Natural killer cell treated with Interleukin-12 subunit alpha and Interleukin-12 subunit beta and Interleukin-15 and Interleukin-18, amount 100 ng/mL, for 72 hours (primary cell): ENCODE measurements at places on chromosomes 5 and 9. TPM values are rescaled to one million over a fixed set of nuclear protein-coding genes. Genes with fewer than 3 reads are reported as not detected.
A peak's percentile ranks its signal among the peaks of the same experiment; 100 is the strongest.

- no peak for DNase-seq
These were observed 24.4 kb upstream of the MROH2B start for GRCh38 chr5:41095324-41096101.

The FLT4 gene
- total RNA-seq = 0.26 TPM

The YTHDC2 gene
- 37.6 TPM for total RNA-seq

- peak; percentile 65 for DNase-seq
These were observed 89.0 kb upstream of the MAP1B start for GRCh38 chr5:72018143-72018803.

The ADGRV1 gene
- not detected for total RNA-seq

DNA sequence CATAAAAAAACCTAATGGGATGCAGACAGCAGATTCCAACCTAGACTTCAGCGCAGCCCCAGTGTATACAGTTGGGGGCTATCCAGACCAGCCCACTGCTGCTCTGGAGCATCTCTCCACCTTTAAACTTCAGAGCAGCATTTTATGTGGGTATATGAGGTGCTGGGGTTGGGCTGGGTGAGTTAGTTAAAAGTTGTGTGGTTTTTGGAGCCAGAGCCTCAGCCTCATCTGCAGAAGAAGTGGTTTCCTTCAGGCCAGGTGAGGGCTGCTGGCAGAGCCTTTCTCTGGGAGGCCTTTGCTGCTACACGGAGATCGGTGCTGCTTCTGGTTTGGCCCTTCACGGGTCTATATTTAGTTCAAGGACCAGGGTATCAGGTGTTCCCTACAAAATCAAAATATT is 228.3 kb downstream of the PDZD2 start:
- DNase-seq = no peak

The FBP1 gene
- 4.9 TPM for total RNA-seq

The MAMDC4 gene
- total RNA-seq = 17.2 TPM

- DNase-seq = no peak
These were observed 30.7 kb upstream of the GPX3 start for GRCh38 chr5:150989695-150990094.

DNA sequence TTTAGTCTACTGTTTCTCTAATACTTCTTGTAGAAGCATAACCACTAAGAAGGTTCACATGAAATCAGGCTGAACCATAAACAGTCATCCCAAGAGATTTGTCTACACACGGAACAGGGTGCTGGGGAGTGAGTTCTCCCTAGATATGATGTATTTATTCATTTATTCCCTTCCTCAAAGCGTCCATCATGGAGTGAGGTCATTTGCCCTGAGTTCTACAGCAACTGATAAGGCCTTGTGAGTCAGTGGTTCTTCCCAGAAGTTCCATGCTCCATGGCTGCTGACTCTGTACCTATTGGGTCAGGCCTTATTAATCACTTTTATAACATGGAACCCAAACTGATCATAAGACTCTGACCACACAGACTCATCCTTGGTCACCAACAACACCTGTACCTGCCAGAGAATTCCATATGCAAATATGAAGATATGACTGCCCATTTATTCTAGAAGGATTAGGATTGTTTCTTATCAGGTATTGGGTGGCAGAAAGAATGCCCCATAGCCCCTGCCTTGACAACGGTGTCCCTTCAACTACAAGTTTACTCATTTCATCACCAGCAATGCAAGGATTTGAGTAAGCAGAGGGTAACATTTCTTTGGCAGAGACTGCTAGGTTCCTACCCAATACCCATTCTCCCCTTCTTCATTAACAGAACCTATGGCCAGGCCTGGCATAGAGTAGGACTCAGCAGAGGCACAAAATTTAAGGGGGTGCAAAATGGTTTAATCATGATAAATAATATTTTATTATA is 118.1 kb downstream of the LHFPL2 start:
- DNase-seq = no peak

The RASGEF1C gene
- total RNA-seq = not detected

GRCh38 chr9:121527371-121527770 is 27.7 kb upstream of the GGTA1 start:
- no peak for DNase-seq

DNA sequence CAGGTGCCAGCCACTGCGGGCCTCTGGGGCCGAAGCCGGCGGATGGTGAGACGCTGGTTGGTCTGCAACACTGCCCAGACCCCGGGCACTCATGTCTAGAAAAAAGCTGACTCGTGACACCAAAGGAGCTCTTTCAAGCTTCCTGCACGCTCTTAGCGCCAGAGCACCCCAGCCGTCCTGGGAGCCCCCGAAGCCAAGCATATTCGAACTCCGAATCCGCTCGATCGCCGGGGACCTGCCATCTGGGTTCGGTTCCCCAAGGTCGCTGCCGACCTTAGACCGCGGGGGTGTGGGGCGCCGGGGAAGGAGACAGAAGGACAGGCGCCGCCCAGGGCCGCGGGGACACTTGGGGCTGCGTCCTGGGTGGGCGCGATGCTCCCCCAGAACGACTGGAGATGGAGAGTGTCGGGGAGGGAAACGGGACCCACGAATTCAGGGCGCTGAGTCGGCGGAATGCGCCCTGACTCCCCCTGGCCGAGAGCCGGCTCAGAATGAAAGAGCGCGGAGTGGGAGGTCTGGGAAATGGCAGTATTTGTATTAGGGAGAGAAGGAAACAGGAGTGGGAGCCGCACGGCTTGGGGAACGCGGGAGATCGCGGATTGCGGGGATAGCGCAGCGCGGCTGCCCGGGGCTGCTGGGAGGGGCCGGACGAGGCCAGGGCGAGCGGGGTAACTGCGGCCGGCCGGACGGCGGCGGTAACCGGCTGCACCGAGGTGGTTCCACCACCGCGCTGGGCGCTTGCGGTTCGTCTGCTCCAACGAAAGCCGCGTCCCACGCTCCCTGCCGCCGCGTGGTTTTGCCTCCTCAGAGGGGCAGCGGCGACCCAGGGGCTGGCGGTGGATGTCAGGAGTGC is 20.1 kb upstream of the MARCHF6 start:
- DNase-seq = no peak

- DNase-seq = no peak
These were observed 143.4 kb downstream of the MYO10 start for GRCh38 chr5:16792598-16793275.

DNA sequence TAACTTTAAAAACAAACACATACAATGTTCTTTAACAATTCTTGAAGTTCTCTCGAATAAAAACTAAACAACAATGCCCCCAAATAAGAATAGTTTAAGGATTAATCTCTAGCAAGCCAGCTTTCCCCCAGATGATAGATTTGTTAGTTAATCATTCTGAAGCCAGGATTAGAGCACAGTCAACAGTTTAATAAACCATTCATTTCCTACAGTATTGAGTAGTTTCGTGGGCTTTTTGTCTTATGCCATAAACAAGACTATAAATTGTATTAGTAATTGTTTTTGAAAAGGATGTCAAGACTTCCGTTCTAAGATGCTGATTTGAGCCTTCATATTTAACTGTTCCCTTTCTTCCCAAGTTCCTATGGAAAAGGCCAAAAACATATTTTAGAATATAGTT is 136.6 kb downstream of the PIK3R1 start:
- no peak for DNase-seq

- DNase-seq = no peak
These were observed 3.3 kb downstream of the RPL35 start for GRCh38 chr9:124858330-124859046.
